ENCODE measurements at places on chromosomes 7 and 10.

GRCh38 chr10:114823077-114823463, 1.5 kb downstream of the FHIP2A start:
- DNase-seq, result no peak

DNA sequence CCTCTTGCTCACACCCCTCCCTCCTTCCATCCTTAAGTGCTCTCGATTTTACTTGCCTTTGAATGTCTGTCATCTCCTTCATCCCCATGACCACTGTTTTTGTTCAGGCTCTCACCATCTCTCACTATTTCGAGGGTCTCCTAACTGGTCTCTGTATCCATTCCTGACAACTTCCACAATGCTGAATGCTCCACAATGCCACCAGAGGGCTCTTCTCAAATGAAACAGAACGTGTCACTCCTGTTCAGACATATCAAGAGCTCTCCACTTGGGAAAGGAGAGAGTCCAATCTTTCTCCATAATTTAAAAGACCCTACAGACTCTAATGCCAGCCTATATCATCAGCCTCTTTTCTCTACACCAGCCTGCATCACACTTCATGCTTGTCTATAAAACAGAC, 9.0 kb upstream of the SLC13A1 start:
- DNase-seq, result no peak

- no peak for DNase-seq
Observed at GRCh38 chr10:94983555-94983954, 45.1 kb downstream of the CYP2C9 start.

- DNase-seq, result no peak
Observed at GRCh38 chr7:35617041-35617440, 77.9 kb downstream of the HERPUD2 start.

- DNase-seq, result no peak
Observed at GRCh38 chr7:54839575-54840213, 80.7 kb upstream of the SEC61G start.

GRCh38 chr7:114392686-114393085, 21.9 kb upstream of the FOXP2 start:
- DNase-seq, result no peak

GRCh38 chr10:99497343-99498025, 35.3 kb upstream of the NKX2-3 start:
- no peak for DNase-seq

GRCh38 chr10:93873420-93874115, 20.2 kb upstream of the SLC35G1 start:
- DNase-seq, result no peak

- DNase-seq, result no peak
Observed at GRCh38 chr7:35495377-35495776, 199.6 kb downstream of the HERPUD2 start.

DNA sequence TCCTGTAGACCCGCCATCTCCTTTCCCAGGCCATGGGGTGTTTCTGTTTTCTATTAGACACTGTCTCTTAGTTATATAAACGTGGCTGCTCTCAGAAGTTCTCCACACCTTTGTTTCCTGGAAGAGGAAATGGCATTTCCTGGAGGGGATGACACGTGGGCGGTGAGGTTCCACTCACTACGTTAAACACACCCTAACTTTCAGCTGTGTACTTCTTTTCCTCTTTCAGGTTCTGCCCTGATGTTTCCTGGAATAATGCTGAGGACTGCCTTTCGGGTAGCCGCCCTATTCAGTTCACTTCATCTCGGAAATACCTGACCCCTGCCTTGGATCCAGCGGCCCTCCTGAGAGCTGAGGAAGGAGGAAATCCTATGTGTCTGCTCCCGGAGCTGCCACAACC, 3.4 kb upstream of the PRKCQ start:
- peak; percentile 87 for DNase-seq

- DNase-seq, result no peak
Observed at GRCh38 chr10:86310291-86310690, 56.3 kb downstream of the GRID1 start.

DNA sequence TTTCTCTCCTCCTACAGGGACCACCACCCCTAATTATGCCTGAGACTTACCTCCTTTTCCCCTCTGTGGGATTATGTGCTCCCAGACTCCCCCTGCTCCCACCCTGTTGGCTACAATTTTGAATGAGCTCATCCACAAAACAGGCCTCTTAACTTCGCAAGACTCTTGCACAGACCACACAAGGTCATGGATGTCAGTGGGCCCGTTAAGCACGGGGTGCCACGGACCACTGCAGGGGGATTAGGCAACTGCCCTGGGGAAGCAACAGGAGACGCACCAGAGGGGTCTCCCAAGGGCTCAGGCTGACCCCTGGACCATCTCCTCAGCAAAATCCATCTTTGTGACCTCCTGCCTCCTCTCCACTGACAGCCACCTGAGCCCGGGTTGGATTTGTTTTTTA, 42.1 kb upstream of the COL13A1 start:
- DNase-seq, result no peak

- DNase-seq, result no peak
Observed at GRCh38 chr10:113007343-113007771, 57.3 kb downstream of the TCF7L2 start.

- no peak for DNase-seq
Observed at GRCh38 chr10:103692952-103693811, 162.2 kb downstream of the SH3PXD2A start.
